ENCODE measurements at places on chromosomes 12 and 14.

DNA sequence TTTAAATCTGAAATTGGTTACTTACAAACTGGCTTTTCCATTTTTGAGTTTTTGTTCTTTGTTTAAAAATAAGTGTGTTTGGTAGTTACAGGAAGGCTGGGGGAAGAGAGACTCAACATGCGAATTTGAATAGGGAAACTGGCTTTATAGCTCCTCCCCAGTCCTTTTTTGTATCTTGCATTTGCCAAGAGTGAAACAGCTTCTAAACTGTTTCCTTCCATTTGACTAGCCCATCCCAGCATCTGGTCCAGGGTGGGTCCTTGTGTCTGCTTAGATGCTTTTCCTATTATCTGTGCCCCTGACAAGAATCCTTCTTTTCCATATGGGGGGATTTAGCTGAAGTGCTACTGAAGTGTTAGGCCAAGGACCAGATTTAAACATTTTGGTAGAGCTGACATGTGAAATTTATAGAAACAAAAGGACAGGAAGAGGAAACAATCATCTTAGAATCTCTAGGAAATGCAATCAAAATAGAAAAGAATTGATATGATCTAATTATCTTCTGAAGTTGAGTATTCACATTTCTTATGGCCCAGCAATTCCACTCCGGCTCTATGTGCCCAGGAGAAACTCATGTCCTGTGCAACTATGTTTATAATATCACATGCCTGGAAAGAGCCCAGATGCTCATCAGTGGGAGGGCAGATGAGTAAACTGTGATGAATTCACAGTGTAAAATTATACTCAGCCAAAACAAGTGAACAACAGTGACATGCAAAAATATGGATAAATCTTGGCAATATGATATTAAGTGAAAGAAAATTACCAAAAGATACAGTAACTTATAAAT, 7.4 kb downstream of the SMOC1 start:
- no peak for DNase-seq

GRCh38 chr14:92040431-92041051, 682 bp upstream of the TRIP11 start:
- no peak for DNase-seq

DNA sequence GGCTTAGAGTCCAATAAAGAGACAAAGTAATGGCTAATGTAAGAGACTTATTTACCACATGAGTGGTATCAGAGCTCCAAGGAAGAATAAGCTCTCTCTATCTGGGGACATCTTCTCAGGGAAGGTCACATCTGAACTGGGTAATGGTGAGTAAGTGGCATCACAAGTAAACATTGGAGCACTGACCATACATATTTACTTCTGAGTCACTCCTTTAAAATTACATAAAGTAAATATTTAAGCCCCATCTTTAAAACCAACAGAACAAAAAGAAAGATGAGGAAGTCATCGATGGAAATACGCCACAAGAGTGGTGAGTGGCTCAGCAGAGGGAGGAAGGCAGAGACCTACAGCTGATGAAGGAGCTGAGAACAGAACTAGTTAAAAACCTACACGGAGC, 159.9 kb downstream of the DUSP6 start:
- no peak for DNase-seq

- no peak for DNase-seq
These were observed 55.4 kb upstream of the DDX11 start for GRCh38 chr12:31018106-31018789.

DNA sequence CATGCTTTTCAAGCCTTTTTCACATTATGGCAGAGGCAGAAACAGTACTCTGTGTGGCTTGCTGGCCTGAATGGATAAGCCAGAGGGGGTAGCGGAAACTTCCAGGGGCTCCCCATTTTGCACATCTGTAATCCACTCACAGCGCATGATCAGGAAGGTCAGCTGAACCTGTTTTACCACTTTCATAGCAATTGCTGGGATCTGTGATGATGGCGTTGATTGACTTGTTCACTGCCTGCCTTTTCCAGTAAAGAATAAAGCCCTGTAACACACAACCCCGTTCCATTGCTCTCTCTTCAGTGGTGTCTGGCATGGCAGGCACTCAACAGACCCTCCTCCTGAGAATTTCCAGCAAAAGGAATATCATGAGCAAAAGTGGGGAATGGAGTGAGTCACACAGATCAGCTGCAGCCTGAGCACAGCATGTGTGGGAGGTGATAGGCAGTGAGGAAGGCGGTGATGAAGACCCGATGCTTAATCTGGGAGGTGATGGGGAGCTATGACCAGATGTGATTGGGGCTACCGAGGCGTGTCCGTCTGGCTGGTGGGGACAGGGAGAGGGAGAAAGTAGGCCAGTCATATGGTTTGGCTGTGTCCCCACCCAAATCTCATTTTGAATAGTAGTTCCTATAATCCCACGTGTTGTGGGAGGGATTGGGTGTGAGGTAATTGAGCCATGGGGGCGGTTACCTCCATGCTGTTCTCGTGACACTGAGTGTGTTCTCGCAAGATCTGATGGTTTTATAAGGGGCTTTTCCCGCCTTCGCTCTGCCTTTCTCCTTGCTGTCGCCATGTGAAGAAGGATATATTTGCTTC, 44.7 kb upstream of the CHST11 start:
- no peak for DNase-seq

- no peak for DNase-seq
These were observed 10.9 kb upstream of the TC2N start for GRCh38 chr14:91878274-91878673.

- no peak for DNase-seq
These were observed 205.1 kb downstream of the ANO2 start for GRCh38 chr12:5739917-5740316.

- peak; percentile 82 for DNase-seq
These were observed 20.4 kb downstream of the BATF start for GRCh38 chr14:75542588-75543091.

DNA sequence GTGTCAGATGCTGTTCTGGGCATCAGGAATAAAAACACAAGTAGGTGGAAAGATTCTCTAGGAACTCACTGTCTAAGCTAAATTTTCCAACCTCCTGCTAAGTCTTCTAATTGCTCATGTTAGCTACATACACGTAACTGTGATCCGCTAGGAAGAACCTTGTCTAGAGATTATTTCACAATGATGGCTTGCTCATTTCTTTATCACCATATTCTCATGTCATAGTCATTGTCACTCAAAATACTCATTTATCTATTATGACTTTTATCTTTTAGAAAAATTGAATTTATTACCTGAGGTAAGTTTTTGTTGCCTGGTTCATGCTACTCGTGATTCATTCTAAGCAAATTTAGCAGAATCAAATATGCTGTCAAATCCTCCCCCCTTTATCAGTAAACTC, 1402.4 kb upstream of the FLRT2 start:
- no peak for DNase-seq

GRCh38 chr14:73472185-73473114, 14.1 kb upstream of the NUMB start:
- no peak for DNase-seq

GRCh38 chr12:81896771-81897170, 137.6 kb upstream of the PPFIA2 start:
- no peak for DNase-seq

DNA sequence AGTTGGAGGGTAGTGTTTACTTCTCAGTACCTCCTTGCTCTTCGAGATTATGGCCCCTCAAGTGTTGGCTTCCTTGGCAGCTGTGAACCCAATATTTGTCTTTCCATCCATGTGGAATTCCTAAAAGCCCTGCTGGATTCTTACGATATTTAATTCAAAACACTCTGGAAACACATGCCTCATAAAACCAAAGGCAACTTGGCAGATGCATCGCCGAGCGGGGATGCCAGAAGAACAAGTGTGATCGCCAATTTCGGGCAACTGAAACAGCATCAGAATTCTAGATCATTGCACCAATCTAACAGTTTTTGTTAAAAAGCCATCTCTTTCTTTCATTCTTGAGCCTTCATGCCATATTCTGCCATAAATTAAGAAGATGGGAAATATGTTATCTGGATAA, 934.4 kb downstream of the AACS start:
- DNase-seq: no peak

DNA sequence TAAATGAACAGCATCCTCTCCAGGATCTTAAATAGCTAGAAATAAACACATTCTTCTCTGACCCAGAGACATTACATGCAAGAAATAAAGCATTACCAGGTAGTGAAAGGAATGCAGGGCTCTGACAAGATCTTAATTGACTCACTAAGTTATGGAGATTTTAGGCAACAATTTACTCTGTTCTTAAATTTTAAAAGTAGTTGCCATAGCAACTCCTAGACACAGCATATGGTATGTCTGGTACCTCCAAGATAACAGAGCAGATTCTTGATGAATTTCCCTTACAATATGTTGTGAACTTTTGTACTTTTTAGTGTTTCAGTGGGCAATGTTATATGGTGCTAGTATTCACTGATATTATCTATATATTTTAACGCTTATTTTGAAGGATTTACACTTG, 76.7 kb upstream of the G2E3 start:
- DNase-seq: no peak

DNA sequence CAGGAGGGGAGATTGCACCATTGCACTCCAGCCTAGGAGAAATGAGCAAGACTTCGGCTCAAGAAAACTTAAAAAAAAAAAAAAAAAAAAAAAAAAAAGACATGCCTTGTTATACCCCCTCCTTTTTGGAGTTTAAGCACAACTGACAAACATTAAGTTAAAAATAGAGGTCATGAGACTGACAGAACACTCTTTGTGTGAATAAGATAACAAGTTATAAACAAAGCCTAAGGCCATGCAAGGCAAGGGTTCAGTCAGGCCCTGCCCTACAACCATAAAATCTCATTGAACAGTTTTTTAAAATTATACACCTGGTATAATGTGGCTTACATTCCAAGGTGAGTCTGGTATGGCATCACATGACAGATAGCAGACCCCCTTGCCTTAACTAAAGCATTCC, 39.3 kb downstream of the TSPAN19 start:
- DNase-seq: no peak

DNA sequence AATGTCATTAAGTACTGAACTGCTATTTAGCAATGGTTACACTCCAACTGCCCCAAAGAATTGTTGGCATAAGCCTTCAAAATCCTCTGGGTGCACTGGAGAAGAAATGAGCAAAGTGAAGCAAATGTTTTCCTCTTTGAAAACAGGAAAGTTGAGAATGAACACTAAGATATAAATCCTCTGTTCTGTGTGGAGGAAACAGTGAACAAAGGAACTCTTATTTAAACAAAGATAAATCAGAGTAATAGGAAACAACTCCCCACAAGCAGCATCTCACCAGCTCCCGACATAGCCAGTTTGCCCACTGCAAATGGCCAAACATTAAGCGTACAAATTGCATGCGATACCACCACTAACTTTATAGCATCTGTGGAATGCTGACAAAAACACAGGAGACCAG, 54.0 kb downstream of the BCAT1 start:
- no peak for DNase-seq

- no peak for DNase-seq
These were observed 338.6 kb downstream of the CEP128 start for GRCh38 chr14:80602946-80603345.

DNA sequence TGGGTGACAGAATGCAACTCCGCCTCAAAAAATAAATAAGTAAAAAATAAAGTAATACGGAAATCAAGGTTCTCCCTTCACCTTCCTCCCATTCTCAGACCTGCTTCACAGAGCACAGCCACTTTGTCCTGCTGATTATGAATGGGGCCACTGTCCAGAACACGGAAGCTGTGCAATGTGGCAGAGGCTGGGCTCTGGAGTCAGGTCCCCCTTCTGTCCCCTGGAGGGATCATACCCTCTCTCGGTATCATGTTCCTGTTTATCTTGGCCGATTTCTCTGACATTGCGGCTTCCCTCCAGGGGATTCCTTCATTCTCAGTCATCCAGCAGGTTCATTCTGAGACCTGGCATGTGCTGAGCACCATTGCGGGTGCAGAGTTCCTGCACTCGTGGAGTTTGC, 11.3 kb downstream of the PPP2R5C start:
- no peak for DNase-seq

- no peak for DNase-seq
These were observed 25.7 kb downstream of the KCTD10 start for GRCh38 chr12:109451400-109451799.

DNA sequence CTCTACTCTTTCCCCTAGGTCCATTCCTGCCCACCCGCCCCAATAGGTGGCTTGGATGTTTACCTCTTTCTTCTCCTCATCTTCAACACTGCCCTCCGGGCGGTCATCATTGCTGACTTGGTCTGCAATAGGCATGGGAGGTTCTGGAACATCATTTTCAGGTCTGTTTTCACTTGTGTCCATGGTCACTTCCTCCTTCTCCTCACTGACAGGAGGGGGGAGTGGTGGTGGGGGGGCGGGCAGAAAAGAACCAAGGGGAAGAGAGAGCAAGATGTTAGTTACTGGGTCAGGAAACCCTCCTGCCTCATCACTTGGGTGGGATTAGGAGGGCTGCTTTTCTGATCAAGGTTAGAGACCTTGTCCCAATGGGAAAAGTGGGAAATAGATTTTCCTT, 12.1 kb upstream of the CDH24 start:
- no peak for DNase-seq

- no peak for DNase-seq
These were observed 2.2 kb upstream of the CMKLR1 start for GRCh38 chr12:108341356-108341755.

- DNase-seq: no peak
These were observed 249.5 kb upstream of the DCN start for GRCh38 chr12:91432089-91432488.

DNA sequence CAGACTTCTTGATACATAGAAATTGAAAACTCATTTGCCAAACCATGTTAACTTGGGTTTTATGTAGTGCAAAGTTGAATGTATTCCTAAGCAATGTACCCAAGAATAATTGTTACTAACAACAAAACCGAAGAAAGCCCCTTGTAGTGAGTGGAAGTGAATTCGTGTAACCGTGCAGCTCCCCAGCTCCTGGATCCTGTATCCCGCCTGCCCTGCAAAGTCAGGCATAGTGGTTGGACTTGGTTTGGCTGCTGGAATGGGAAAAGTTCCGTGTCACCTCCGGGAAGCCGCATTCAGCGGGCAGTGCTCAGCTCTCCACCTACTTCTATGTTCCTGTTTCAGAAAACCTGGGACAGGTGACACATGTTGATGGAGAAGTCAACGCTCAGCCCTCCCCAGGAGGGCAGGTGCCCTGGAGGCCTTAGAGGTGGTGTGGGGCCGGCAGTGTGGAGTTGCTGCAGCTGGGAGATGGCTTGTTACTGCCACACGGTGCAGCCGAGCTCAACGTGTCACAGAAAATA, 29.2 kb upstream of the C14orf180 start:
- no peak for DNase-seq

DNA sequence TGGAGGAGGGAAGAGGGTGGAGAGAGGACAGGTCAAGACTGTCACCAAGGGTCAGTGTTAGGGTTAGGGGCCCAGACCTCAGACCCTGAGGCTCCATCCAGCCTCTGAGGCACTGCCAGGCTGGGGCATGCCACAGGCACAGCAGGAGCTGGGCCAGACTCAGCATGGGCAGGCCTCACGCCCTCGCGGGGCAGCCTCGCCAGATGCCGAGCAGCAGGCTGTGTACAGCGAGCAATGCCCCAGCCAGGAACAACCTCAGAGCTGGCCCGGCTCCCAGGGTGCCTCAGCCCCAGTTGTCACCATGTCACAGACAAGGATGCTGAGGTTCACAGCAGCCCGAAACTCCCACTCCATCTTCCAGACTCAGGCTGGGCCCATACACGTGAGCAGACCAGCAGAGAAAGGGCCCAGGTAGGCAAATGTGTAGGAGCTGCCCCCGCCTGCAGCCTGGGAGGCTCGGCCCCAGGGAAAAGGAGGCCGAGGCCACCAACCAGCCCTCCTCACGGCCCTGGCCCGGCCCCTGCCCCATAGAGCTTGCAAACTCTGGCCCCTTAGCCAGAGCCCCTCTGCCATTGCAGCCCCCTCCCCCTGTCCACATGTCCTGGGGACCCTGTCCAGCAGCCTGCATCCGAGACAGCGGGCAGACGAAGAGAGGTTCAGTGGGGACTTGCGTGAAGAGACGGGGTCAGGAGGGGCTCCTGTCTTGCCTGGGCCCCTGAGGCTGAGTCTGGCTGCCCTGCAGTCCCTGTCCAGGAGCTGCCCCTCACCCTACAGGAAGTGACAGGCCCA, 7.5 kb downstream of the C14orf180 start:
- no peak for DNase-seq
